ENCODE measurements at places on chromosomes 1 and 21.

- DNase-seq, result peak; percentile 90
These were observed 607 bp upstream of the LGR6 start for GRCh38 chr1:202192770-202193613.

- DNase-seq, result no peak
These were observed 593.8 kb downstream of the USP25 start for GRCh38 chr21:16323596-16323995.

DNA sequence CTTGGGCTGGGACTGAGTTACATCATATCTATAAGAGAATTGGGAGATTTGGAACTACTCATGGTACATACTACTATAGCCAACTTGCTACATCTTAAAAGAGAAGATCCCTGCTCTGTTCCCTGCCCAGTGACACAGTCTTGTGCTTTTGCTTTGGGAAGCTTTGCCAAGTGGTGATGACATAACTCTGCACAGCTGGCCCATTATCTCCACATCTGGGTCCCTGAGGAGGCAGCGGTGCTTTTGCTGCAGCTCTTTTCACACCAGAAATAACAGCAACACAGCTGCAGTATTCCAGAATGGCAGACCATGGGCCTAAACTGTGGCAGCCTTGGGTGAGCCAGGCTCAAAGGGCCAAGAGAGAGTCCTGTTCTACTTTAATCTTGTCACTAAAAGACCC, 296.0 kb downstream of the HHAT start:
- DNase-seq, result no peak

- DNase-seq, result peak; percentile 86
These were observed 29.0 kb upstream of the SLAMF1 start for GRCh38 chr1:160675641-160676410.

DNA sequence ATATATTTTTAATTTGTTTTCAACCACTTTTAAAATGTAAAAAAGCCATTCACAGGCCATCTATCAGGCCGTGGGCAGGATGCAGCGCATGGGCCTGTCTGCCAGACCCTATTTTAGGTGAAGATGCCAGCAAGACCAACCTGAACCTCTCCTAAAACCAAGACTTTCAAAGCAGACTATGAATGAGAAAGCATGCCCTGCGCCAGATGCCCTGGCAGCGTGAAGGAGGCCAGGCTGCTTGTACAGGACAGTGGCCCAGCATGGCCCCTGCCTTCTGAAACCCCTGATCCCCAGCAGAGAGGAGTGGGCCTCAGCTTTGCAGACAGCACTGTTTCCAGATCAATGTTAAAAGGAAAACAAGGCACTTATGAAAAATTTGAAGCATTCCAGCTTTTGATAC, 31.6 kb downstream of the WDR4 start:
- peak; percentile 28 for DNase-seq

DNA sequence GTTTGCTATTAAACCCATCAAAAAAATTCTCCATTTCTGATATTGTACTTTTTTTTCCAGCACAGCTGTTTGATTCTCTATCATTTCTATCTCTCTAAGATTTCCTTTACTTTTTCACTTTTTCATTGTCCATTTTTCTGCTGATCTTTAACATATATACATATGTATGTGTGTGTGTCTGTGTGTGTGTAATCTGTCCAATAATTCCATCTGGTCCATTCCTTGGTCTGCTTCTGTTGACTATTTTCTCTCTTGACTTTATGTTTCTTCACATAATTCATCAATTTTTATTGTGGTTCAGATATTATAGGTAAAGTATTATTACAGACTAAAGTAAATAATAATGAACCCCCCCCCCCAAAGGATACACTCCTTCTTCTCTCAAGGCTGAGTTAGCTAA, 84.2 kb downstream of the RGS7 start:
- no peak for DNase-seq

- no peak for DNase-seq
These were observed 183.5 kb downstream of the BRINP2 start for GRCh38 chr1:177354247-177354646.

DNA sequence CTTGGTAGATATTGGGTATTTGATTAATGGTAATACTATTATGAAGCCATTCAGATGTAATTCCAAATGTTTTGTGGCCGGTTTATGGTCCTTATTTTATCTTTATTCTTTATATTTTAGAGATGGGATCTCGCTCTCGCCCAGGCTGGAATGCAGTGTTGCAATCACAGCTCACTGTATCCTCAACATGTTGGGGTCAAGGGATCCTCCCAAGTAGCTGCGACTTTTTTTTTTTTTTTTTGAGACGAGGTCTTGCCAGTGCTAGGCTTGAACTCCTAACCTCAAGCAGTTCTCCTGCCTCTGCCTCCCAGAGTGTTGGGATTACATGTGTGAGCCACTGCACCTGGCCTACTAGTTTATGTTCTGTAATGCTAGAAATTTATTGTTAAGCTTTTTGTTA, 4.7 kb downstream of the DDI2 start:
- DNase-seq, result no peak

DNA sequence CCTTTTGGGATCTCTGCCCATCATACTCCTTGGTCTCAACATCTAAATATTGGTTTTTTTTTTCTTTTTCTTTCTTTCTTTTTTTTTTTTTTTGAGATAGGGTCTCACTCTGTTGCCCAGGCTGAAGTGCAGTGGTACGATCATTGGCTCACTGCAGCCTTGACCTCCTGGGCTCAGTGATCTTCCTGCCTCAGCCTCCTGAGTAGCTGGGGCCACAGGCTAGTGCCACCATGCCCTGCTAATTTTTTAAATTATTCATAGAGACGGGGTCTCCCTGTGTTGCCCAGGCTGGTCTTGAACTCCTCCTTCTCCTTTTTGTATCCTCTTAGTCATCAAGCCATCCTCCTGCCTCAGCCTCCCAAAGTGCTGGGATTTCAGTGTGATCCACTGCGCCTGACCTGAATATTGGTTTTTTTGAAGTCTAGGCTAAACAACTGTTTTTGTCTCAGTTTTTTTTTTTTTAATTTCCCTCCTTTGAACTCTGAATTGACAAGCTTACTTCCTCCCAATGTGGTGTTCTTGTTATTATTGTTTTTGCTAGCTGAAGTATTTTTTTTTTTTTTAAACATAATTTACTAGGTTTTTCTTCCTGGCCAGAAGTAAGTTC, 30.9 kb downstream of the MAPKAPK2 start:
- no peak for DNase-seq

DNA sequence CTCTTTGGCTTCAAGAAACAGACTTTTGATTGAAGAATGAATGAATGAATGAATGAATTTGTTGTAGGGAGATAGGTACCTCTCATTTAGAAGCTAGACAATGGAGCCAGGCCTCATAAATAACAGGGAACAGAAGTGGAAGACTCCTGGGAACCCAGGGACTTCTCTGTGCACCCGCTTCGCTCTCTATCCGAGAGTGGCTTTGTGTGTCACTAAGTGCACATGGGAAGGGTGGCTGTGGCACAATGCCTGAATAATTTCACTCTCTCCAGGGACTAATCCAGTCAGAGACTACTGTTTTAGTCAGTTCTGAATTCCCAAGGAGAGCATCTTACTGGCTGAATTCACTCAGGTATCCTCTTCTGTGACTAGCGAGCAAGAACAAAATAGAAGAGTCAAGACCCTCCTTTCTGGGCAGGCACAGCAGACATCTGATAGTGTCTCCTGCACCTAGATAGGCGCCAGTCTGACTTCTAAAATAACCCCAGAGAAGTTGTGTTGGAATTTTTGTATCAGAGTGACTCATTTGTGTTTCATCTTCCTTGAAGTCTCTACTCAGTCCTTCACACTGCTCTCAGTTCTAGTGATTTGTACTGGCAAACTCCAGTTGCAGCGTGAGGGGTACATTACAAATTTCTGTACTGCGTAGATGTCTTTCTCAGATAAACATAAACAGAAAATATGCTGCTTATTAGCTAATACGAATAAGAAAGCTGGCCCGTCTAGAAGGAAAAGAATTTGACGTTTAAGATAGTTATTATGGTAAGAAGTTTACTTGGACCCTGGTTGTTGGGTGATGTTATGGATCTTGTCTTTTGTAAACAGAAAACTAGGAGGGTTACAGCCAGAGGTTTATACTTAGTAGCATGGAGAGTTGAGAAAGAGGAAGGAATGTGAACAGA, 34.0 kb downstream of the BACH1 start:
- DNase-seq, result no peak

DNA sequence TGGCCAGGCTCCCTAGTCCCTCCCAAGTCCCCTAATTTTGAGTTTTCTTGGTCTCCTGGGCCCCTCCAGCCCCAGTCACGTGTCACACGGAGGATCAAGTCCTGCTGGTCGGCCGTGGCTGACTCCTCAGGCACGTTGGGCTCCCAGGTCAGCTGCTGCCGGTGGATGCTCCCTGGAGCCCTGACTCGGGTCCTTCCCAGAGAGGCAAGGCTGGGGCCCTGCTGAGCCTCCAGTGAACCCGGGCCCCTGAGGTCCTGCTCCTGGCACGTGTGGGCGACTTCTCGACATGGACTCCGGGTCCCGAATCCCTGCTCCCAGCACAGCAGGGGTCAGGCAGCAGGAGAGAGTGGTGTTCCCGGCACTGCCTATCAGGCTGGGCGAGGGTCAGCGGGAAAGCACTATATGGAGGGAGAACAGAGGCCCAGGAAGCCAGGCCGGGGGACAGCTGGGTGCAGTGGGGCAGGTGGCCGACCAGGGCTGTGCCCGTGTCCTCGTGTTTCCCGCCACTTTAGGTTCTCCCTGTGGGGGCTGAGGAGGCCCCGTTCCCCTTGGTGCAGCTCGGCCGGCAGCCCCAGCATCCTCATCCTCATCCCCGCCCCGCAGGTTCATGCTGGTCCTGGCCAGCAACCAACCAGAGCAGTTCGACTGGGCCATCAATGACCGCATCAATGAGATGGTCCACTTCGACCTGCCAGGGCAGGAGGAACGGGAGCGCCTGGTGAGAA, 13.2 kb downstream of the TMEM240 start:
- DNase-seq, result no peak

- no peak for DNase-seq
These were observed 39.6 kb upstream of the PBX1 start for GRCh38 chr1:164519426-164519825.

- DNase-seq, result no peak
These were observed 169.6 kb downstream of the ROR1 start for GRCh38 chr1:63943393-63943792.

DNA sequence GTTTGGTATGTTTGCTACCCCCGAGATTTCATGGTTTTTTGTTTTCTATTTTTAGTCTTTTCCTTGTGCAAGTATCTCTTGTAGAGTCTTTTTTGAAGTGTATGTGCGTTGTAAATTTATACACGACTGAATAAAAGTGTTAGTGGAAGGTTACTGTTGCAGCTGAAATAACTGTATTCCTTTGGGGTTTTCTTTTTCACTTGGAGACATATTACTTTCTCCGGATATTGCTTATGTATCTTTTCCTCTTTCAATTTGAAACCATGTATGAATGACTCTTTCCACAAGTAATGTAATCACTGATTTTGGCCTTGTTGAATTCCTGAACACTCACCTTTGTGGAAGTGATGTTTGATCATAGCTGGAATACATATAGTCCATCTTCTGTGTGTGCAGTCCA, 956 bp downstream of the URB2 start:
- no peak for DNase-seq

- DNase-seq, result peak; percentile 92
These were observed 12.0 kb upstream of the RHBG start for GRCh38 chr1:156356875-156357534.

DNA sequence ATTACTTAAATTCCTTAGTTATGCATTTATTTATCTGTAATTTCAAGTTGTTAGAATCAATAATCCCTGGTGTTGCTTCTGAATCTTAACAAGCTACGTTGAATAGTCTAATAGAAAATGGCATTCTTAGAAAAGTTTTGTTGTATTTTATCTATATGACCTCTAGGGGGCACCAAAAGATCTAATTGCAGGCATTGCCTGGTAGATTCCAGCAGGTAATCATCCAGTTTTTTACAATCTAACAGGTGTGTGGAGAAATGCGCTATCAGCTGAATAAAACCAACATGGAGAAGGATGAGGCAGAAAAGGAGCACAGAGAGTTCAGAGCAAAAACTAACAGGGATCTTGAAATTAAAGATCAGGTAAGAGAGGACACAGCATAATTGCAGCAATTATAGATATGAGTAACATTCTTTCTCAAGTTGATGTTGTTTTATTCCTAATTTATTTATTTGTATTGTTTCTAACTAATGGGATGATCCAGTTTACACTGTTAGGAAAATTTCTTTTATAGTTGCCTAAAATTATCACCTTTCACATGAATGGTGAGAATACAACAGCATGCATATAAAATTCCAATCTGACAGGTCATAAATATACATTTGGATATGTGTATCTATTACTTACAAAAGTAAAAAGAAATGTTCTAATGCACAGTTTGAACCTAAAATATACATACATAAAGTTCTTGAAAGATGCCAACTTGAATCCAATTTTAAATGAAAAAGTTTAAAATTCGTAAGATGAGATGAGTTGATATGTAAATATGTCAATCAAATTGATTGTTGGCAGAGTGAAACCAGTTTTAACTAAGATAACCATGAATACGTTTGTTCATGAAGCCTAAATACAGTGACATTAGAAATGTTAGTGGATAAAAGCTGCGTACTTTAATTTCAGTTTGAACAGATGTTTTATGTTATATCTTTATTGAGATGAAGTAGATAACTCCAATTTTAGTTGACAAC, 88.4 kb downstream of the SDCCAG8 start:
- DNase-seq, result no peak

DNA sequence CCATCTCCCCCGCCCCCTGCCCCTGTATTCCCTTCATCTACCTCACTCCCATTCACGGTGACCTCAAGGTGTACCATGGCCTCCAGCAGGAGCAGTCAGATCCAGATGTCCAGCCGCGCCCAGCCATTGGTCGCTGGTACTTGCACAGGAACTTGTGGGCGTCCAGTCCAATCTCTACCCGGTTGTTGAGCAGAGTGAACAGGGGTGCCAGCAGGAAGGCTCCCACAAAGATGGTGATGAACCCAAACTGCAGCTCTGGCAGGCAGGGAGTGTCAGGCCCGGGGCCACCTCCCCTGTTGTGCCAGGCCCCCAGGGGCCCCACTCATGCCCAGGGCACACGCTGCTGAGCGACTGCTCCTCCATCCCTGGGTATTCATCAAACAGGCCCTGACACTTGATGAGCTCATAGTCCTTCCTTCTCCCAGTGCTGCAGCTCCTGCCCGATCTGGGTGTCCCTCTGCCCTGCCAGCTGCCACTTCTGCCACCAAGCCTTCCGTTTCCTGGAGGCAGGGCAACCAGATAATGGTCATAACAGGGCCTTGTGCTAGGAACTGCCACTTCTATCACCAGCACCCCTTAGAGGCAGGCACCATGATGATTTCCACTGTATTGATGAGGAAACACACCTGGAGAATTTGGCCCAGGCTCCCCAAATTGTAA, 5.7 kb upstream of the ARHGEF19 start:
- no peak for DNase-seq

DNA sequence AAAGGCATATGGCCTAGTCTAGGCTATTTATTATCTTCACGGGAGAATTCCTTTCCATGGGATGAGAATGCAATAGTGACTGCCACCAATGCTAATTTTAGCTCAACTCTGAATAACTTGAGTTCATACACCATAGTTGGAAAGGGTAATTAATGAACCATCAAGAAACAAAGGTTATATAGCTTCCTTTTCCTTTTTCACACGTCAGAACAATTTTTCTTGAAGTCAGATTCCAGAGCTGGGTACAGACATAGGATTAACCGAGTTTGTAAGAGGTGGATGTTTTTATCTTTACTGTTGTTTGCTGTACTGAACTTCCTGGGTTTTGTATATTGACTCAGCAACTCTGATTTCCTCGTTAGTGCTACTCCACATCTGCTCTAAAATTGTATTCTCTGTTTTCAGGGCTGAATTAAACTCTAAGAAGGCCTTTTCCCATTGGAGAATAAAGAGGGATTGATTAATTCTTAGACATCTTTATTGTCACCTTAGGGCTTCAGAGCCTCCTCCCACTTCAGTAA, 262.0 kb downstream of the NUF2 start:
- DNase-seq, result no peak

GRCh38 chr1:147077936-147078605, 94.2 kb downstream of the PRKAB2 start:
- DNase-seq, result no peak
